ENCODE measurements at places on chromosomes 7 and 10.
A peak's percentile ranks its signal among the peaks of the same experiment; 100 is the strongest.

DNA sequence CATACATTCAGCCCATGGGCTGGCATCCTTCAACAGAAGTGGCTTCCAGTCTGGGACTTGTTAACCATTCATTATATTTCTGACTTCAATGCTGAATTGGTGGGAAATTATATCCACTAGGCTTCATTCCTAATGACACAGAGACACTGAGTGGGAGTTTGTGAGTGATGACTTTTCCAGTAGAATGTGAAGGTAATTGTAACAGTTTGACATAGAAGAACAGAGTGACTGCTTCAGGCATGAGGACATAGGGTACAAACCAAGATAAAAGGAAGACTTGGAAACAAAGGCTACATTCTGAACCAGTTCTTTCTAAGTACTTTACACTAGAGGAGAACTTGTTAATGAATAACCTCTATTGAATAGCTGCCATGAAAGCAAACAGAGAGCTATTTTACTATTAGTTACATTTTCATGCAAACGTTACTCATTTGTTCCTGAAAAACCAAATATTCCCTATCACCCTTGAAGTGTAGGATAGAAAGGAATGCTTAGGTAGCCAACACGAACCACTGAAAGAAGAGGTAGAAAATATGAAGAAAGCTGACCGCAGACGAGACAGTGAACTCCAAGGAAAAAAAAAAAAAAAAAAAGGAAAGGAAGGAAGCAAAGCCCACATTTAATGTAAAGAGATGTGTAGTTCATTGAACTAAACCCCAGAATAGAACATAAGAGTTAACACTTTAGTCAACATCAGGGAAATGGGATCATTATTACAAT is 237.0 kb upstream of the SEMA3C start:
- DNase-seq = no peak

- no peak for DNase-seq
Measured at GRCh38 chr10:128098631-128099030, 27.6 kb downstream of the MKI67 start.

DNA sequence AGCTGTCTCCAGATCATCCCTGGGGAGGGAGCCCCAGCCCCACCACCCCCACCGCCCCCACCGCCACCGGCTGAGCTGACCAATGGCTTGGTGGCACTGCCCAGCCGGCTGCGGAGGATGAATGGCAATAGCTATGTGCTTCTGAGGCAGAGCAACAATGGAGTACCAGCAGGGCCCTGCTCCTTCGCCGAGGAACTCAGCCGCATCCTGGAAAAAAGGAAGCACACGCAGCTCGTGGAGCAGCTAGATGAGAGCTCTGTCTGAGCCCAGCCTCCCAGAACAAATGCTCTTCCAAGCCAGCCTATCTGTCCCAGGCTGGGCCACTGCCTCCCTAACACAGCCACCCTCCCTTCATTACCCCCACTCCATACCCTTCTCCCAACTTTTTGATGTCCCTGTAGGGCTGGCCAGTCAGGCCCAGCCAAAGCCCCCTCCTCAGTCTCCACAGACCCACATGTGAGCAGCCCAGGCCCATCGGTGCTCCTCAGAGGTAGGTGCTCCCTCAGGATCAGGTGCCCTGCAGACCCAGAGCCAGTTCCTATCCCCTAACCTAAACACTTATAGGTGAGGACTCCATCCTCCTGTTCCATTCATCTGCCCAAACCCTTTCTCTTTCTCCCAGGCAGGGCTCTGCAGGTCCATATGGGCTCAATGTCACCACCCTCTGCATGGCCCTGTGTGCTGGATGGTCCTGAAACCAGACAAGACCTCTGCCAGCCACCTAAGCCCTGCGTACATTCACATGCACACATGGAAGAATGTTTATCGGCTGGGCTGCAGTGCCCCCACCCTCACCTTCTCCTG is 3.2 kb downstream of the MRPL43 start:
- no peak for DNase-seq

GRCh38 chr10:34809796-34810195 is 5.3 kb downstream of the PARD3 start:
- no peak for DNase-seq

- DNase-seq = no peak
Measured at GRCh38 chr10:24643679-24644209, 79.9 kb downstream of the ARHGAP21 start.

DNA sequence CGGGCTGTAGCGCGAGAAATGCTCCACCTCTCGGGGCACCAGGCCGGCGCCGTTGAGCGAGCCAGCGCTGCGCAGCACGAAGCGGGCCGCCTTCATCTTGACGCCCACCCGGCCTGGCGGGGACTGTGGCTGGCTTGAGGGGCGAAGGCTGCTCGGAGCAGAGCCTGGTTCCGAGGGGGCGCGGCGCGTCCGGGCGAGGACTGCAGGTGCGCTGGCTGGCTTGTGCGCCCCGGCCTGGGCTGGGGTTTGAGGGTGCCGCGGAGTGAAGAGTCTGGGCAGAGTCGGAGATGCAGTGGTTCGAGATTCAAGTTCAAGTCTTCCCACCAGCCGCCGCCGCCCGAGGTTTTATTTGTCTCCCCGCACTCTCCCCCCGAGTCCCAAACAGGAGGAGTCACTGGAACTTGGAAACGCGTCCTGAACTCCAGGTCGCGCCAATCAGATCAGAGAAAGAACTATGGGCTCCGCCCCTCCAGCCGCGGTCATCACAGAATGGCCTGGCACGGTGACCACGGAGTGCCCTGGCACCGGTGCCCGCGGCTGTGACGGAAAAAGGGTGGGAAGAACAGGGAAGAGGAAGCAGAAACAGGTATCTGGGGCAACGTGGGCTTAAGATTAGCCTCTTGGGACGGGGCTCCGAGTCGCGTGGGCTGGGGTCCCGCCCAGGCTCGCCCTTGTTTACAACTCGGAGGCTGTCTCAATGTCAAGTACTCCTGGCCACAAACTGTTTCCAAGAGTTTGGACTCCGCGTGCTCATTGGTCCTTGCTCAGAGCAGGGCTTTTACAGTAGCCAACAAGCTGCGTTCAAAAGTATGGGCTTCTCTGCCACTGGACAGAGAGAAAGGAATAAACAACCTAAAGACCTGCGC is at the start of gene PDK4:
Gene PDK4 (minus strand): TSS at position 319 of the 866 bp plus-strand sequence. CDS start 223 bp downstream, at position 96.
- DNase-seq = no peak

GRCh38 chr10:71528371-71529206 is 131.9 kb downstream of the CDH23 start:
- no peak for DNase-seq

GRCh38 chr10:126181626-126182025 is 206.7 kb downstream of the ADAM12 start:
- no peak for DNase-seq

DNA sequence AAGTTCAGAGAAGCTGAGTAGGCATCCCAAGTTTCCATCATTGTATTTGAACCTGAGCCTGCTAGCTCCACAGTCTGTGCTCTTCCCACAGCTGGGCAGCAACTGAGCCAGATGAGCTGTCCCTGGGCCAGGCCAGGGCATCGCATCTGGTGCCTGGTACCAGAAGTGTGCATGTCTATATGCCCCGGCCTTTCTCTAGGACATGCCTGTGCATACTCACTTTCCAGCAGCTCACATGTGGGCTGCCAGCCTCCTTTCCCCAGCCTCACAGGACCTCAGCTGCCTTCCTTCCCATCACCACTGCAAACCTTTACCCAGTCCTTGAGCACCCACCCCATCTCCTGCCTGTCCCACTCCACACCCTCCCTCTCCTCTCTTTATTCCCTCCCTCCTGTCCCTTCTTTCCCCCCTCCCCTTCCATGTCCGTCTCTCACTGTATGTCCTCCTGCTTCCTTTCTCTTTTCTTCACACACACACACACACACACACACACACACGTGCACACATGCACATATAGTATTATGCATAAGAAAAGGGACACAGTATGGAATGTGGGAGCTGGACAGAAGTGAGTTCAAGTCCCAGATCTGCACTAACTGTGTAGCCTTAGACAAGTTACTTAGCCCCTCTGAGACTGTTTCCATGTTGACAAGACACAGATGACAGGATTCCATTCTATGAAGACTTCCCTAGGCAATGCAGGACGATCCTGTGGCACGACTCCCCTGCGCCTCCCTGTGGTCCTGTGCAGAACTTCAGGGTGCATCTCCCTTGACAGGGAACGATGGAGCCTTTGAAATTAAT is 10.9 kb downstream of the CDHR1 start:
- DNase-seq = peak; percentile 51

- peak; percentile 54 for DNase-seq
Measured at GRCh38 chr7:100190048-100190711, 12.5 kb downstream of the STAG3 start.
